ENCODE measurements at places on chromosomes 7 and 10.

DNA sequence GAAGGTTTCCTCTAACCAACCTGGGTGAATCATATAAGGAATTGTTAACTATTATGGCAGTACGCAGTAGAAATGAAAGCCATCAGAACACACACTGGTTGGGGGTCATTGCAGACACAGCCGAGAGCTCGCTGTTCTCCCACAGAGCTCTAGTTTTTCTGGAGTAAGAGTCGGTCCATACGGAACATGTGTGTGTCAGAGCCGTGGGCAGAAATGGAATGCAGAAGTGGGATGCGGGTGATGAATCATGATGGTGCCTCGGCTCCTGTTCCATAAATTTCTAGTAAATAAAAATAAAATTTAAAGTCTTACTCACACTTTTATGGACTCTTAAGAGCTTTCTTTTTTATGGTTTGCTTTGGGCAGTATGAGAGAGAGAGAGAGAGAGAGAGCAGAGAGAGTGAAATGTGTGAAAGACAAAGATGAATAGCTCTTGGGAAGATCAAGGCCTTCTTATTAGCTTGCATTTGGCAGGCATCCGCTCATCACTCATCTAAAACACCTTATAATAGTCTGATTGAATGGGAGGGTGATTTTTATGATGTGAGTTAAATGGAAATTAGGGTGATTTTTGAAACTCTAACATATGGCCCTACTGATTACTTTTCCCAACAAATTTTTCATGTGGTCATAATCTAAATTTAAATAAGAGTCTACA, 98.8 kb upstream of the PFKP start:
- no peak for DNase-seq

- no peak for DNase-seq
Measured at GRCh38 chr10:110321869-110322620, 17.3 kb upstream of the SMNDC1 start.

DNA sequence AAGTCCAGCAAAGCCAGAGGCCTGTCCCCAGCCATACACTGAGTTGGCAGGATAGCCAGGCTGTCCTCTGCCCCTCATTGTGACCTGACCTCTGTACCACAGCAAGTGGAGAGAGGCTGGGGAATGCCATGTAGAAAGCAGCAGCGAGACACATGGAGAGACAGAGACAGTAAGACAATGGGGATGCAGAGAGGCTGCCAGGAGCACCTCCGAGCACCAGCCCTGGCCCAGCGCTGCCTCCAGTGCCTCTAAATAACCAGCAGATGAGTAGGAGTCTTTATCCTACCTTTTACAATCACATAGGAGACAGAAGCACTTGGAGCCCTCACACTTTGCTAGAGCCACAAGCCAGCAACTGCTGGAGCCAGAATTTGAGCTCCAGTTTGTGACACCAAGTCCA, 8.1 kb downstream of the GDF2 start:
- DNase-seq: no peak

DNA sequence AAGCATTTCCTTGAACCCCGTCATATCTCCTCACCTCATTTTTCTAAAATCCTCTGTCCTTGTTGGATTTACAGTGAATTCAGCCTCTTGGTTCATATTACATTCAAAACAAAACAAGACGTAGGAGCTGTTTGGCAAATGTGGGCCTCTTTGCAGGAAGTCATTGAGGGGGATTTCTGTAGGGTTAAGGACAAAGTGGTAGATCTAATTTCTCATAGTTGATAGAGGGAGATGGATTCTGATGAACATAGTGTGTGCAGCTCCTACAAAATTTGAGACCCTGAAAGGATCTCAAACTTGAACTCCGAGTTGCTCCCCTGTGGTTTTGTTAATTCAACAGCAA, 682 bp downstream of the TBXAS1 start:
- DNase-seq: no peak

GRCh38 chr10:60757420-60757895, 20.8 kb upstream of the CDK1 start:
- DNase-seq: no peak

DNA sequence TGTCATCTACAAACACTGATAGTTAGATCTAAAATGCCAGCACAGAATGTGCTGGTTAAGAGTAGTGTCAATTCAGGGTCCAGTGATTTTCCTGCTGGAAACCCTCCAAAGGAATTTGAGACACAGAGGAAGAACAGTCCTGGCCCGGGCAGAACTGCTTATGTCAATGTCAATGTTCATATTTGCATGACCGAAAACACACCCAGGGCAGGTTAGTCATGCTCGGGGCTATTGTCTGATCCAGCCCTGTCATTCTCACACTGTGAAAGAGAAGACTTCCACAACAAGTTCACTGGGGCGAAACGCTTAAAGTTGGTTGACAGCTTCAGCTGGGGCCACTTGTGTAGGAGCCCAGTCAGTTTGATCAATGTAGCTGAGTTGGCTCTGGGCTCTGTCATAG, 139.3 kb downstream of the C1GALT1 start:
- no peak for DNase-seq

DNA sequence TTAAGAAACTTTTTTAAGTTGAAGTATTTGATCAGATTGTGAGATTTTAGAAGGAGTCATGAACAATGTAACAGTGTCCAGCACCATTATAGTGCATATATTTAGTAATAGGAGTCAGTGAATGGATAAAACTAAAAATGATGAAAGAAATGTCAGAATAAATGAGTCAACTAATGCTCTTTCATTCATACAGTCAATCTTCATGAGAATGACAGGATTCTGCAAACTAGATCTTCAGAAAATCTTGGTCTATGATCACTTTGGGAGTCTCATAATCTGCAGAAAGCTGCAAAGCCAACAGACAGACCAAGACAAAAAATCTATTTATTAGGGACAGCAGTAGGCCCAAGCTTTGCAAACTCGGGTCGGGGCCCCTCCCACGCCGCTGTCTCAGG, 710 bp downstream of the RNLS start:
- no peak for DNase-seq

DNA sequence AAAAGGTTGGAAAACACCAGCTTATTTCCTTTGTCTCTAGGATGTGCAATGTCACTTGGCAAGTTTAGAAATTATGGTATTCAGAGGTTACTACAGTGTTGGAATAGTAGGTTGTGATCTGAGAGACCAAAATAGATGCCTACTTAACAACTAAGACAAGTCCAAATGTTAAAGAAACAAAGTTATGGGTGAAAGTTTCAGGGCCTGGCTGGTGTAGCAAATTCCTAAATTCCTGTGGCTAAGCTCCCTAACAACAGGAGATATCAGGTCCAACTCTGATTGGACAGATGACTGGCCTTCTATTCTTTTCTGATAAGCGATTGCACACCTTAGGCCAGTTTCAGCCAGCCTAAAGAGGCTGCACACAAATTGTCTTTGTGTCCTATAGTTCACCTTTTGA, 873.5 kb downstream of the REEP3 start:
- no peak for DNase-seq

GRCh38 chr7:90666186-90666585, 70.1 kb downstream of the CDK14 start:
- DNase-seq: no peak

GRCh38 chr7:47471831-47472230, 110.1 kb downstream of the TNS3 start:
- DNase-seq: no peak

GRCh38 chr7:20438248-20438647, 107.5 kb downstream of the ITGB8 start:
- DNase-seq: no peak

GRCh38 chr7:18509481-18509880, 13.9 kb downstream of the HDAC9 start:
- no peak for DNase-seq

DNA sequence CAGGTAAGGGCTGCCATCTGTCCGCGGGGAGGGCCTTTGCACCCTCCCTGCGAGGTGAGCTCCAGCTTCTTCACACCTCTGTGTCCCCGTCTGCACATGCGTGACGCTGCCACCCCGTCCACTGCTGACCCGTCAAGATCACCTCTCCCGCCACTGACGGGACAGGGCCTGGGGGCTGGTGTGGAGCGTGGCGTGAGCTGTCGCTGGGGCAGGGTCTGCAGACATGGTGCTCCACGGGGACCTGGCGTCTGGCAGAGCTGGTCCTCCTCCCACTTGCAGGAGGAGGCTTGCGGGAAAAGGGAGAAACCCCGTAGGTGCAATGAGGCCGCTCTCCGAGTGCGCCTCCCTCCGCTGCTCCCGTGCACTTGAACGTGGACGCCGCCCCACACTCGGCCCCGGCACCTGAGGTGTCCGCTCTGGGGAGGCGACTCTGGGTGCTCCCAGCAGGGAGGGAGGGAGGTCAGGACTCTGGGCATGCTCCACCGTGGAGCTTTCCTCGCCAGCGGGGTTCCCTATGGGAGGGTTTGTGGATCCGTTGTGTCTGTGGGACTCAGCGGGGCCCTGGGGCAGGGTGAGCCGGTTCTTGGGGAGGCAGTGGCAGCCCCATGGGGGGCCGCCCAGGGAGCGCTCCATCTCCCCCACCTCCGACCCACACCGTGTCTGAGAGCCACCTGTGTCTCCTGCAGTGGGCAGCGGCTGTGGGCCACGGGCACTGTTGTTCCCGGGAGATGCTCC, 17.6 kb upstream of the DPYSL4 start:
- no peak for DNase-seq

DNA sequence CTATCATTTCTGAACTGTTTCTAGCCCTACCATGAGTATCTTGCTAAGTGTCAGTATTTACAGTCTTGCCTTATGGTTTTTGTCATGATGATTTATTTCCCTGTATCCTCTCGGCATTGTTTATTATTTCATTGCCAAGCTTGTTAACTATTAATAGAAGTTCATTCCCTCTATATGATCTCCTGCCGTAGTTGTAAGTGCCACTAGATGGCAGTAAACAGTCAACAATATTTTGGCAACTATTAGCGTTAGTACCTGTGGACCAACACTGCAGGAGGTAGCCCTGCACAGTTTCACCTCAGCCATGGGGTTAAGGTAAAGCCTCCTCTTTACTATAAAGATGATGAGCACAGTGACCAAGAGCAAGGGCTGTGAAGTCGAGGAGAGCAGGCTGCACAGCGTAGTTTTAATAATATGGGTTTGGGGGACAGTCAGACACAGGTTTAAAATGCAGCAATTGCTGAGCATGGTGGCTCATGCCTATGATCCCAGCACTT, 26.1 kb upstream of the CCNJ start:
- peak; percentile 20 for DNase-seq

DNA sequence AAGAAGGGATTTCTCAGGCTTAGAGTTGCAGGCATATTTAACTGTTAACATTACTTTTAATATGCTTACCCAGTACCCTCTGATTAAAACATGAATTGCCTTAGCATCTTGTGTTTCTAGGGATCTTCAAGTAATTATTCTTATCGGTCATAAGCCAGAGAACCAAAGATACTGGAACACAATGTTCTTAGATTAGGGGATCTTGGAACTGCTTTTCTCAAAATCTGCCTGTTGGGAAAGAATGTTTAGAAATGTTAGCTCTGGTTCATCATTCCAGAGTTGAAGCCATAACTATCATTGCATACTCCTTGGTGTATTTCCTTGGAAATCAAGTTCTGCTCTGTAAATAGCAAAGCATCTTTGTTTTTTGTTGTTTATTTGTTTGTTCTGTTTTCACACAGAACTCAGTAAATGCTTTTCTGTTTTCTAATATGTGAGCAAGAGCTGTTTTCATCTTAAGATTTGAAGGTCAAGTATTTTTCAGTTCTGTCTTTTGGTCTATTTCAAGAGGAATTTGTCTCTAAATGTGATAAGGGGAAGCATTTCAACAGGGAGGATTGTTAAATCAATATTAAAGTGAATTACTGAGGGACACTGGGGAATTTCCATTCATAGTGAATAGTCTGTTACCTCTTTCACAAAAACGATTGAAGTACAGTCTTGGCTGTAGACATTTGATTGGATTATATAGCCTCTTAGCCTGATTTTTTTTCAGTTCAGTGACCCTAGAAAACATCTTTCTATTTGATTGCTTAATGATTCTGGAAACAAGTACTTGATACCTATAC, 103.2 kb upstream of the CYP26C1 start:
- DNase-seq: no peak

DNA sequence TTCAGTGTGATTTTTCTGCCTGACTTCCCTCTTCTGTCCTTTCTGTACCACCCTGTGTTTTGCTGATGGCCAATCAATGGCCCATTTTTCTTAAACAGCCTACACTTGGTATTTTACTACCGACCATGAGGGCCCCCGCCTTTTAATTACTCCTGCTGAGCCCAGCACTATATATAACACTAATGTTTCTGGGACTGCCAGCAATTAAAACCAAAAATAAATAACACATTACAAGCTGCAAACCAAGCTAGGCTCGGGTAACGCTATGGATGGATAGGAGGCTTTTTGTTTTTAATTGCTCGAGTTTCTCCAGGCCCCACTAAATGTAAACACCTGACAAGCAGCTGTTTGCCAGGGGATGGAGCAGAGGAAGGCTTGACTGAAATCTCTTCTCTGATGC, 915.4 kb upstream of the AUTS2 start:
- DNase-seq: no peak

DNA sequence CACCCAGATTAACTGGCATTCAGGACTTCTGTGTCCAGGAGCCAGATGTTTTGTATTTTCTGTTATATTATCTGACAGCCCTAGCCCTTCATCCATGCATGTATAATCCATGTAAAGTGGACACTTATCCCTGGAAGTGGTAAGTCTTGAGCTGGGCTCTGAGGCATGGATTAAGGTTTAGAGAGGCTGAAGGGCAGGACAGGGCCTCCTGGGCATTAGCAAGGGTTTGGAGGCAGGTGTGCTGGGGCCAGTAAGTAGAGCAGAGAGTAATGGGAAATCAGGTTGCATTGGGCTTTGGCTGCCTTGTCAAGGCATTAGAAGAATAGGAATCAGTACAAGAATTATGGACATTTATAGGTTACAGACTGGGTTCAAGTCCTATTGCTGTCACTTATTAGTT, 138.0 kb downstream of the DYNC1I1 start:
- no peak for DNase-seq

- DNase-seq: no peak
Measured at GRCh38 chr10:121595806-121596688, 2.2 kb downstream of the FGFR2 start.

DNA sequence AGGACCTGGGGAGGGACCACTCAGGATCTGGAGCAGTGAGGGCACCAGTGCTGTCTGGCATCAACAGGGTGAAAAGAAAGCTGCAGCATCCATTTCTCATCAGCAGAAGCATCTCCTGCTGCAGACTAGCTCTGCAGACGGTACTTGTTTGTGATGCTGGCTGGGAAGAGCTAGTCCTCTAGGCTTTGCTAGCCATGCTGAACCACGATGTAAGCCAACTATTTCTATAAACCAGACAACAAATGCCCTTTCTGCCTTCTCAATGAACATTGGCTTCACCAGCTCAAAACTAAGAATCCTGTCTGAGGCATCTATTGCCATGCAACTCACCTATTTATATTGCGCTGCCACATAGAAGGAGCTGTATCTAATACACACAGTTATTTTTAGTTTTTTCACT, 65.6 kb downstream of the CTTNBP2 start:
- no peak for DNase-seq

GRCh38 chr10:536371-536925, 153.0 kb downstream of the DIP2C start:
- DNase-seq: no peak

DNA sequence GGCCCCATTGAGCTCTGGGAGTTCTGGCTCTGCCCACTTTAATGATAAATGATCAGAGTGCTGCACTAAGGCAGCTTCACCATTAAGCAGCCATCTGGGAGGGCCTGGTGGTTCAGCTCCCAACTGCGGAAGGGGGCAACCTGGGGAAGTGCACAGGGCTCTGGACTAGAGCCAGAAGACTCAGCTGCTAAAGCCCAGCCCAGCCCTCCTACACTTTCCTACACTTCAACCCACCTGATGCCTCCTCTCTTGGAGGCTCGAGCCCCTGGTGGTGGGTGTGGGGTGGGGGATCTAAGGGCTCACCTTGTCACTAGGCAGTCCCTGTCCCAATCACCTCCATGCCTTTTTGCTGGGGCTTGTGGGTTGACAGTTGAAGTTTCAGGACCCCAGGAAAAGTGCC, 60.6 kb upstream of the ANTXRL start:
- no peak for DNase-seq

- DNase-seq: peak; percentile 20
Measured at GRCh38 chr10:117653170-117653515, 110.6 kb downstream of the EMX2 start.

Measured in activated T-cell treated with anti-CD3 and anti-CD28 coated beads for 24 hours (primary cell).